K562 (cell line): ENCODE measurements at places on chromosomes 1 and 21.
A peak's percentile ranks its signal among the peaks of the same experiment; 100 is the strongest.

- DNase-seq = no peak
These were observed 64.6 kb upstream of the CLDN14 start for GRCh38 chr21:36544545-36544944.

- no peak for DNase-seq
These were observed 231.3 kb downstream of the SETD4 start for GRCh38 chr21:35829067-35829466.

DNA sequence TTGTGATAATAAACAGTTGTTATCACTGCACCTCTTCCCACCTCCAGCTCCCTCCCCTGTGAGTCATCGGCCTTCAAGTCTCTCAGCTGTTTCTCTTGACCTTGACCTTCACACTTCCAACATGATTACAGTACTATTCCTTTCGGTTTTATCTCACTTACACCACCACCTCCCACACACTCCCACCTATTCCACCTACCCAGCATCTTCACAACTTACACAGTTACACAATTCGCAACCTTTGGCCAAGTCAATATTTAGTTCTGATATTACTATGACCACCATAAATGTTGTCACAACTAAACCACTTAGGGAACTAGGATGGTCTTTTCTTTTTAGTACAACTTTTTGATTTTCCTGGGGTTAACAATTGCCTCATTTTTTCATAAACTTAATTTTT, 60.2 kb downstream of the RIPK4 start:
- peak; percentile 53 for DNase-seq

- DNase-seq = no peak
These were observed 2.0 kb downstream of the UBE2Q1 start for GRCh38 chr1:154556422-154556821.

GRCh38 chr1:19769211-19769932, 30.3 kb downstream of the TMCO4 start:
- no peak for DNase-seq

- DNase-seq = no peak
These were observed 104.8 kb downstream of the GDAP2 start for GRCh38 chr1:117824616-117825015.

- peak; percentile 14 for DNase-seq
These were observed 418.8 kb downstream of the SIPA1L2 start for GRCh38 chr1:232211149-232211548.

- DNase-seq = peak; percentile 80
These were observed 2.2 kb upstream of the ARHGAP30 start for GRCh38 chr1:161071886-161072371.
